SW480 (cell line): ENCODE measurements at places on chromosomes 1 and 21.
A peak's percentile ranks its signal among the peaks of the same experiment; 100 is the strongest.

DNA sequence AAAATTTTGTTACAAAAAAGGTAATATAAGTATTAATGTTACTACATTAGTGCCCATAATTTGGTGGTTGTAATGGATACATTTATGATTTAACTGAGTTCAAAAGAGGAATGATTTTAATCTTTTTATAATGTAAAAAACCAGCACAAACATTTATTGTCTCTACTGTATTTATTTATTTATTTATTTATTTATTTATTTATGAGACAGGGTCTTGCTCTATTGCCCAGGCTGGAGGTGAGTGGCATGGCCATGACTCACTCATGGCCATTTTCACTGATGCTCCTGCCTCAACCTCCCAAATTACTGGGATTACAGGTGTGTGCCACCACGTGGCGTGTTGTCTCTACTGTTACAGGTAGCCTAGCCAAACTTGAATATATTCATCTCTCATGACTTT is 21.9 kb downstream of the SPEN start:
- no peak for DNase-seq

DNA sequence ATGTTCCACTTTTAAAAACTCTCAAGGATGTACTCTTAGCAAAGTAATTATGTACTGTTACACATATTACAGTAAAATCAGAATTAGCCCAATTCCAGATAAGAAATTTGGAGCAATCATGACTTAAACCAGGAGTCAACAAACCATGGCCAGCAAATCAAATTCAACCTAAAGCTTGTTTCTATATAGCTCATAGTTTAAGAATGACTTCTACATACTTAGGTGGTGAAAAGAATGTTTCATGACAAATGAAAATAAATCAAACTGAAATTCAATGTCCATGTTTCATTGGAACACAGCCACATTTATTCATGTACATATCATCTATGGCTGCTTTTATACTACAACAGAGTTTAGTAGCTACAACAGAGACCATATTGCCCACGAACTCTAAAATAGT is 35.1 kb downstream of the FRRS1 start:
- DNase-seq: no peak

DNA sequence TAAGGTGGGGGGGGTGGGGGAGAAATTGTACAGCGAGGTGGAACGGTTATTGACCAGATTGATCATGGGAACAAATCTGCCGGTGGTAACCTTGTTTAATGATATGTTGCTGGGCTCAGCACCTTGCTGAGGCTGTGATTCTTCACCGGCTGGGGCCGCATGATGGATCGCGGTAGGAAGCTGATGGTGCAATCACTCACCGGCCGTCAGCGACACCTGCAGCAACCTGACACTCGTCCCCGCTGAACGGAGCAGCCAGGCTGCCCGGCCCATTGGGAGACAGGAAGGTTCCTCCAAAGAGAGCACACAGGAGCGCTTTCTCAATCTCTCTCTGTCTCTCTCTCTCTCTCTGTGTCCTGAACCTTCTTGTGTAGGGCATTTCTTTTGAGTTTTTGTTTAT is 128.5 kb upstream of the RRP15 start:
- DNase-seq: no peak

- no peak for DNase-seq
Observed at GRCh38 chr1:23242414-23242813, 25.1 kb upstream of the HTR1D start.

- no peak for DNase-seq
Observed at GRCh38 chr1:233815865-233816264, 88.6 kb upstream of the SLC35F3 start.

DNA sequence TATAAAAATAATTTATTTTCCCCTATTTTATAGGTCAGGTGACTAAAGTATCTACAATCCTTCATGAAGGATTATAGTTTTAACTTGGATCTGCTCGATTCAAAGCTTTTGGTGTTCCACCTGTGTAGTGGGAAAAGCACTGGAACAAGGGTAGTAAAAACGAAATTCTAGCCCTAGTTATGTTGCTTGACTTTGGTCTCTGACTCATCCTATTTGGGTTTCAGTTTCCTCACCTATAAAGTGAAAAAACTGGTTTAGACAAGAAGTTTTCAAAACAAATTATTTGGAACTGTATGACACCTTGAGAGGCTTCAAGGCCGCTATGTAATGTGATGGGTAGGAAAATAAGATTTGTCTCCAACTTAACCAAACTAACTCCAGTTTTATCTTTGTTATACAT is 505.2 kb upstream of the ZRANB2 start:
- no peak for DNase-seq

DNA sequence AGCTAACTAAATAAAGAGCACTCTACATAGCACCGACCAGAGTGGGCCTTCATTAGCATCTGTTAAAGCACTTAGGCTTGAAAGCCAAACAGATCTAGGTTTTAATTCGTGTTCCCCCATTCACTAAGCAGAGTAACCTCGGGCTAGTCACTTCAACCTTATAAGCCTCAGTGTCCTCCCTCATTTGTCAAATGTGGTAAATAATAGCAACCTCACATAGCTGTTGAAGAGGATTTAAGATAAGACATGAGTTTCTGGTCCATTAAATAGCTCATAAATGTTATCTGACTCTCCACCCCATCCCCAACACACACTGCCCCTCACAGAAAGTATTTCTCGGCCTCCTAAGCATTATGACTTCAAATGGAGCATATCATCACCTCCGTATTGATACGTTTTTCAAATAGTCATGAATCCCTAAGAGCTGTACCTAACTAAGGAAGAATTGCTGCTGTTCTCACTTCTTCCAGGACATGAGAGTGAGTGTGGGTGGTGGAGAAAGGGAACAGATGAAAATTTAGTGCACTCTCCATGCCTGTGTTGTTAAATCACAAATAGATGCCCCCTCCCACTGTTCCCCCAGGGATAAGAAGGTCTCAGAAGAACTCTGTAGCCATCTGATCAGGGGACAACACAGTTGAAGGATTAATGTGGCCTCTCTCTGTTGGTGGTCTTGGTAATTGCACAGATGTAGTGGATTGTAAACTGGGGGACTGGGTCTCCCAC is 47.6 kb downstream of the PLPP3 start:
- DNase-seq: no peak

GRCh38 chr1:226664413-226665101 is 74.5 kb downstream of the ITPKB start:
- no peak for DNase-seq

- no peak for DNase-seq
Observed at GRCh38 chr1:80036690-80037432, 1030.3 kb upstream of the ADGRL4 start.

GRCh38 chr1:178921499-178921898 is 50.6 kb upstream of the ANGPTL1 start:
- DNase-seq: no peak

DNA sequence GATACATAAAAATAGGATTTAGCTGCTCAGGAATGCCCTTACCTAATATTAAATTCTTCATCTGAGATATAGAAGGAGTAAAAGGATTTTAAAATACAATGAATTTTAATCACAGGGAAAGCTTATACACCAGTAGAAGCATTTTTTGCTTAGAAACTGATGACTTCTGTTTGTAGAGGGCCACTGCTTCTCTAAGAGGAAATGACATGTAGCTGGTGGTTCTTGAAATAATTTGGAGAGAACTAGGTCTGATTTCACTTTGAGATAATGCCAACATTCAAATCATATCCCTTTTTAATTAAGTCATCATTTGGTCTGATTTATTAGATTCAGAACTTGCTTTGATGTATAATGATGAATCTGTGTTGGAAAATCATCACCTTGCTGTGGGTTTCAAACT is 166.6 kb upstream of the SGIP1 start:
- DNase-seq: no peak

GRCh38 chr1:37893673-37894072 is 34.3 kb upstream of the MTF1 start:
- DNase-seq: no peak

DNA sequence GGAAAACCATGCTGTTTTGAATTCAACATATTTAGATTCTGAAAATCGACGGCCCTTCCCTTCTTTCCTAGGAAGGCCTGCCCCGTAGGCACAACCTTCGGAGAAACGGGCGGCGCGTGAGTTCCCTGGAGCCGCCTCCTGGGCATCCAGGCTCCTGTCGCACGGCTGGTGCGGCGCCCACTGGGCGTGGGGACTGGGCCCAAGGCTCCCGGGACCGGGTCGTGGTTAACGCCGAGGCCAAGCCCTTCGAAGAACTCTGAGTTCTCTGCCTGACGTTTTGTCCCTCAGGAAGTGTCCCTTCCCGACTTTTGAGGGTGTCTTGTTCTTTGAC is 19.2 kb upstream of the TBX15 start:
- DNase-seq: no peak

DNA sequence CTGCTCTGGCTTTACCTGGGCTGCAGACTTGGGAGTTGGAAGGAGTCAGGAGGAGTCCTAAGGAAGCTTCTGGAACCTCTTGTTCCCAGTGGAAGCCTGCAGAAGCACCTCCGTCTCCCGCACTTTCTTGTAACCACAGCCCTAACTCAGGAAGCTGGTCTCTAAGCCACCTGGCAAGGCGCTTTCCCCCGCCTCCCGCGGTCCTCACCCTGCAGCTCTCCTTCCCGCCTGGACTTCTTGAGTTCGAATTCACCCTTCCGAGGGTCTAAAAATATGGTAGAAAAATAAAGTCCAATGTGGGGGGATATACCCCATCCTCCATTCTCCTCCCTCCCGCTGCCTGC is 15.1 kb downstream of the PAX7 start:
- DNase-seq: no peak

DNA sequence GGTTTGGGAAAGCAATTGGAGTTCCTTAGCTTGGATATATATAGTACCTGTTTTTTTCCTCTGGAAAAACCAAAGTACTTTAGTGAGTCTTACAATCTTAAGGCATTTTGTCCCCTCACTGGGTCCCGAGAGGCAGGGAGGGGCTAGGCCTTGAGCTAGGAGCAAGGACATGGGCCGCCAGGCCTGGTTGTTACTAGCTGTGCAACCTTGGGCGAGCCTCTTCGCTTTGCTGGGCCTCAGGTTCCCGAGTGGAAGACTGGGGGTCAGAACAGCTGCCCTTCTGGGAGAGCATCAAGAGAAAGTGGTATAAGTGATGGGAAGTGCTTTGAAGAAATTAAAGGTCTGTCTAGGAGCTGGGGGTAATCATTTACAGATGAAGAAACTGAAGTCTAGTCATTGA is 553.2 kb downstream of the KIF26B start:
- no peak for DNase-seq

GRCh38 chr1:85109475-85109874 is 61.2 kb upstream of the MCOLN3 start:
- DNase-seq: peak; percentile 44
